ENCODE measurements at places on chromosomes 5 and 9.

GRCh38 chr9:118577121-118577520 is 792.1 kb downstream of the BRINP1 start:
- DNase-seq = no peak

- DNase-seq = peak; percentile 60
These were observed 37.7 kb downstream of the NR2F1 start for GRCh38 chr5:93620487-93621326.

- no peak for DNase-seq
These were observed 26.8 kb downstream of the ACTBL2 start for GRCh38 chr5:57455511-57456455.

DNA sequence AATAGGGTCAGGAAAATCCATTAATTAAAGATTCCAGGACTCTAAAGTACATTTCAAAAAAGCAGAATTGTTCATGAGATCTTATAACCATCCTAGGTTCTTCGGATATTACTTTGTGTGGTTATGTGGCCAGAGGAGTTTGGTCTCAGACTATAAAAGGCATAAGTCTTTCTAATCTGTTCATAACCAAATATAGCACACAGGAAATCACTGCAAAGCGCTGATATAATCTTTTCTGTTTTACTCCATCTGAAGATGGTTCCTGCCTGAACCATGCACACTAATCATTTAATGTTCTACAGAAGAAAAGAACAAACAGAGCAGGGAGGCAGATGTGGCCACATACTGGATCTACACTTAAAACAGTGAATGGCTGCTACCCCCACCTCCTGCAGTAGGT is 182.8 kb downstream of the SEMA5A start:
- no peak for DNase-seq

- DNase-seq = no peak
These were observed 5.7 kb downstream of the EGR1 start for GRCh38 chr5:138471052-138471361.

- no peak for DNase-seq
These were observed 149.2 kb upstream of the DAP start for GRCh38 chr5:10910261-10910660.

- no peak for DNase-seq
These were observed 22.8 kb upstream of the TNFAIP8 start for GRCh38 chr5:119332978-119333401.

DNA sequence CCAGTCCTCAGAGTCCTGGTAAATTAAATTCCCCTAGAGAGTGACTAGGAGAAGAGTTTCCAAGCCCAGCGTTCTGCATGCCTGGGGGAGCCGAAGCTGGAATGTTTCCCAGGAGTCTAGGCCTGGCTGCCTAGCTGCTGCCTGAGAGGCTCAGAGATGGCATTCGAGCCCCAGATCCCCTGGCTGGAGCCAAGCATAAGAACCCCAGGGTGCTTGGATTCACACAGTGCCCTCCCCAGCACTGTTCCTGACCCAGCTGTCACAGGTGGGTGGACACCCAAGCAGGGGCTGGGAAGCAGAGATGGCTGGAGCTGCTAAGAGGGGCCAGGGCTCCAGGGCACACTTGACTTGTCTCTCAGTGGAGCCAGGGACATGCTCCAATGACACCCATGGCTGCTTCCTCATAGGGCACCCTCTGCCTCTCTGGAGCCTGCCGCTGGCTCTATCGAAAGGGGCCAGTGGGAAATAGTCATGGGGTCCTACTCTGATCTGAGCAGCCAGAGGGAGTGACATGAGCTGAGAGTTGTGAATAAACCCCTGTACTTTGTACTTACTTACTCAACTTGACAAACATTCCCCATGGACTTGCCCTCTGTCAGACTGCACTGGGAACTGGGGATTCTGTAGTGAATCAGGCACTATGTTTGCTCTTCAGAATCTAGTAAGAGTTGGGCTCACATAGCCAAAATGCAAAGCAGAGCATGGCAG is 62.6 kb upstream of the XPA start:
- no peak for DNase-seq

DNA sequence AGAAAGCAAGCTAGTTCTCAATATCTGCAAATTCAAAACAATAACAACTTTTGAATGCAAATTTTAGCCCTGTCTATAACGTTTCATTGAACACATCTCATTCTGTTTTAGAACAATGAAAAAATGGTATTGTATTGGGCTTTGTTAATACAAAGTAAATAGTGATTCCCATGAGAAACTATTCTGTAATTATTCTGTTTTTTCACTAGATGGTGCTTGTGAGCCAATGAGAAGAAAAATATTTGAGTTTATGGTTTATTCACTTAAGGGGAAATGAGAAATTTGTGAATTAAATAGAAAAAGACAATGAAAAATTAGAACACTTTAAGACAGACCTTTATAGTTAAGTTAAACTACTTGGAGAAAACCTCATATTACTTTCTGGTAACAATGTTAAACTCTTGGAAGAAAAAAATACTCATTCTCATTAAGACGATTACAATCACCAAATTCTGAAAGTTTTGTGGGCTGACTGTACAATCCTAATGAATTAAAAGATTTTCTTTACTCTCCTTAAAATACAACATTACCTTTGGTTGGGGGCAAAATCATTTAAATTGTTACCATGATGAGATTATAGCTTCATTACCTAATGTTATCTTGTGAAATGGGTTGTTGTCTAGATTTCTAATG is 127.0 kb downstream of the NNT start:
- peak; percentile 4 for DNase-seq

- no peak for DNase-seq
These were observed 37.1 kb downstream of the GLIS3 start for GRCh38 chr9:4262735-4263141.

- DNase-seq = peak; percentile 38
These were observed 67.1 kb upstream of the SSBP2 start for GRCh38 chr5:81817980-81818379.

GRCh38 chr9:1454211-1454610 is 404.1 kb downstream of the DMRT2 start:
- DNase-seq = no peak

GRCh38 chr5:96566833-96567587 is 95.2 kb upstream of the CAST start:
- no peak for DNase-seq

All from CD4-positive, alpha-beta T cell treated with Interleukin-17A for 1 hour (primary cell).